ENCODE measurements at places on chromosomes 2 and 18.

DNA sequence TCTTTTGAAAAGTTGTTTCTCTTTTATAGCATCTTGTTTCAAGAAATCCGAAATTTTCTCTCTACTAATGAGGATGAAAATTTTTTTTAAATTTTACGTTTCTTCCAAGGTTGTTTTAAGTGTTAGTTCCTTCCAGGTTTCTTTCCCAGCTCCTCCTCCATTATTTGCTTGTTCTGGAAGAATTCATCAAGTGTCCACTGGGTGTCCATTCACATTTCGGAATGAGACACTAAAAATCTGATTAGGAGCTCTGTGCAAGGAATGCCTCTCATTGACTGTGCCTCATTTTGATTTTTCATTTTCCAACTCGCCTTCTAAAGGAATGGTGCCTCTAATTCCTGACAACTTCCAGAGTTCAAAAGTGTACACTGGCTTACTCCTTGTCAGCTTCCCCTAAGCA, 6.1 kb downstream of the SP100 start:
- DNase-seq, result no peak

DNA sequence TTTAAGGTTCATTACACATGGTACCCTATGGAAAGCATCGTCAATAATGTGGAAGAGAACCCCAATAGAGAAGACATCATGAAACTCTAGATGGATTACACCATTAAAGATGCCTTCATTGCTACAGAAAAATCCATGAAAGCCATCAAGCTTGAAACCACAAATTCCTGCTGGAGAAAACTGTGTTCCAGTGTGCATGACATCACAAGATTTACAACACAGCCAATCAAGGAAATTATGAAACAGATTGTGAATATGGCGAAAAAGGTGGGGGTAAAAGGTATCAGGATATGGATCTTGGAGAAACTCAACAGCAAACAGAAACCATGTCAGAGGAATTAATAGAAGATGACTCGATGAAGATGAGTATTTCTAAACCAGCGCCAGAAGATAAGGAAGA, 200.0 kb downstream of the SLC4A10 start:
- no peak for DNase-seq

GRCh38 chr2:47771211-47771610, 11.7 kb upstream of the MSH6 start:
- no peak for DNase-seq

DNA sequence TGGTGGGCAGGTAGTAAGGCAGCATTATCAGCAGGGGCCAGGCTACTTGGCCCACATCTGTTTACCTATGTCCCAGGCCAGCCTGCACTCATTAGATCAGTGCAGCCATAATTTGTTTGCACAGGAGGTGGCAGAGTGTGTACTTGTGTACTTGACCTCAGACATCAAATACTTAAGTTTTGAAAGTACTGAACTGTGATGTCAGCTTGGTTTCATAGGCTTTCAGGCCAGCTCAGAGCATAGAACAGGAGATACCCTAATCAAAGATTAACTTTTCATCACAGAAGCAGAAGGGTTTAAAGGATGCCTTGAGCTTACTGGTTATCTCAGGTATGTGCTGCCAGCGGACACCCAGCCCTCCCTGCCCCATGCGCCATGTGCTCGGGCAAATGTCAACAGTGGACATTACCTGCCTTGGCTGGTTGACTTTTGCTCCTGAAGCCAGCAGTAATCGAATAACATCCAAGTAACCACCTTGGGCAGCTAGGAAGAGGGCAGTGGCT, 33.2 kb downstream of the ANKRD29 start:
- DNase-seq, result no peak

- no peak for DNase-seq
These were observed 134.5 kb downstream of the NAPG start for GRCh38 chr18:10660179-10660884.

DNA sequence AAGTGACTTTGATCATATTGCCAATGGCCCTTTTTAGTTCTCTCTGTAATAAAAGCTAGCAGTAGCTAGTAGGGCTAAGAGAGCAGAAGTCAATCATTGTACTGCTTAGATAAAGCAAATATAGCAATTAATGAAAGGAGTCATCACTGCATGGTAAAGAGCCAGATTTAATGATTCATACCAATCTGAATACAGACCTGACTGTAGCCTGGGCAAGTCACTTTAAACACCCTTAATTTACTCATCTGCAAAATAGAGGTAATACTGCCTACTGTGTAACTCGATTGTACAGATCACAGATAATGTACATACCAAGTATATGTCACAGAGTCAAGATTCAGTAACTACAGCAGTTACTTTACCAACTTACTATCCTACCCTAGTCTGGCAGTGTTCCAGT, 63.6 kb downstream of the ASXL2 start:
- DNase-seq, result no peak

- no peak for DNase-seq
These were observed 16.5 kb downstream of the GATA6 start for GRCh38 chr18:22185771-22186386.

GRCh38 chr18:5662586-5663090, 118.8 kb upstream of the EPB41L3 start:
- no peak for DNase-seq

- DNase-seq, result no peak
These were observed 19.9 kb downstream of the SNORC start for GRCh38 chr2:232889876-232890401.

GRCh38 chr2:129160879-129161278, 818.6 kb upstream of the RAB6C start:
- DNase-seq, result no peak

- DNase-seq, result no peak
These were observed at the start of gene ST8SIA5 for GRCh38 chr18:46756559-46757201. TSS of gene ST8SIA5 (minus strand) at chr18:46757053. CDS start at chr18:46756508, 545 bp downstream.

- peak; percentile 74 for DNase-seq
These were observed at the start of gene ZNF236 for GRCh38 chr18:76822506-76823160. TSS of gene ZNF236 (plus strand) at chr18:76822557. CDS start at chr18:76822608, 51 bp downstream.

GRCh38 chr2:1986166-1986565, 241.9 kb upstream of the PXDN start:
- DNase-seq, result no peak

- no peak for DNase-seq
These were observed 142.4 kb downstream of the EN1 start for GRCh38 chr2:118705032-118705431.

DNA sequence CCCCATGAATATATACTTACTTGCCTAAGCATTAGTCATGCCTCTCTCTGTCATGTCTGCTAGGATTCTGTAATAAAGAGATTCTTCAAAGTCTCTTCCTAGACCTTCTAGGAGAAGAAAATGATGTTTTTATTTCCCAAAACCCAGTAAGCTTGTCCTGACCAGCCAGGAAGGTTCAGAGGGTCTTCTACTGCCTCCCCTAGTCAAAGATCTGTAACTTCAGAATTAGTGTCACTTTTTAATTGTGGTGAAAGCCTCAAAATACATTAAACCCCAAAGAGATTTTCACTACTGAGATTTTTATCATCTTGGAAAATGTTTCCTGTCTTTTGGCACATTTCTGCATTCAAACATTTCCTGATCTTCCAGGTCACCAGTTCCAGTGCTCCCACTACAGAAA, 232.9 kb upstream of the STK17B start:
- no peak for DNase-seq
